SJCRH30 (cell line): ENCODE measurements at places on chromosomes 7 and 10.

- no peak for DNase-seq
Observed at GRCh38 chr10:71660313-71660712, 59.3 kb downstream of the C10orf105 start.

- DNase-seq = no peak
Observed at GRCh38 chr7:78420001-78420400, 621.4 kb downstream of the PHTF2 start.

GRCh38 chr10:34941471-34942357 is 126.6 kb upstream of the PARD3 start:
- no peak for DNase-seq

DNA sequence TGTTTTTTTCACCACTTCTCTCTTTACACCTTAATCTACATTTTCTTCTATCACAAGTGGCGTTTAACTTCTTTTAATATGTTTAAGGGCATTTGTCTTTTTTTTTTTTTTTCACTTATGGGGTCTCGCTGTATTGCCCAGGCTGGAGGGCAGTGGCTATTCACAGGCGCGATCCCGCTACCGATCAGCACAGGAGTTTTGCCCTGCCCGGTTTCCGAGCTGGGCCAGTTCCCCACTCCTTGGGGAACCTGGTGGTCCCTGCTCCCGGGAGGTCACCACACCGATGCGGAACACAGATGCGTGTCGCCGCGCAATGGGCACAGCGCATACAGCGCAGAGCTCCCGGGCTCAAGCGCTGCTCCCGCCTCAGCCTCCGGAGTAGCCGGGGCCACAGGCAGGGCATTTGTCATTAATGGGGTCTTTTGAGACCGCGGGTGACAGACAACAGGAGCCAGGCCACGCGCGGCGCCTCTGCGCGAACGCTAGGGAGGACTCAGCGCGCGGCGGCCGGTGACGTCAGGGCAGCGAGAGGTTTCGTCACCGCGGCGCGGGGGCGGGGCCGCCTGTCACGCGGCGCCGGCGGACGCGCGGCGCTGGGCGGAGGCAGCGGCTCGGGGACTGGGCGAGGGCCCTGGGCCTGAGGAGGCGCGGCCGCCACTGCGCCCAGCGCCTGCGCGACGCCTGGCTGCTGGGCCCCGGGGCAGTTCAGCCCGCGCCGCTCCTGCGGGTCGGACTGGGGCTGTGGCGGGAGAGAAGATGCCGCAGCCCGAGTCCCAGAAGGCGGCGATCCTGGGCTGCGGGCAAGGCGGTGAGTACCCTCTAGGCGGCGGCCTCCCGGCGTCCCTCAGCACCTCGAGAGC is at the start of gene GALNT11:
TSS of gene GALNT11 (plus strand) at position 598 of the 860 bp plus-strand sequence. CDS start 68,554 bp downstream, outside the sequence.
- peak; percentile 90 for DNase-seq

DNA sequence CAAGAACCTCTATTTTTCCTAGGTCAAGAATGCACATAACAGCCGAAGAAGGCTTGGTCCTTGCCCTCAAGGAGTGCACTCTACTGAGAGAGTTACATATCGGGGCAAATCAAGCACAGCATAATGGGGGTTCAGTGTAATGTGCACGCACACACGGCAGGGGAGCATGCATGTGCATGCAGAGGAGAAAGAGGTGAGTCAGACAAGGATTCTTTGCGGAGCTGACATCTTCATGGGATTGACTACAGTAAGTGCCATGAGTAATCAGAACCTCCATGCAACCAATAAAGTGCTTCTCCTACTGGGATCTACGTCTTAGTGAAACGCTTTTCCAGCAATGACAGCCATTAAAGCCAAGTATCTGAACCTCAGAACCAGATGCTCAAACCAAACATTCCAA is 123.6 kb downstream of the RNF216 start:
- DNase-seq = no peak

DNA sequence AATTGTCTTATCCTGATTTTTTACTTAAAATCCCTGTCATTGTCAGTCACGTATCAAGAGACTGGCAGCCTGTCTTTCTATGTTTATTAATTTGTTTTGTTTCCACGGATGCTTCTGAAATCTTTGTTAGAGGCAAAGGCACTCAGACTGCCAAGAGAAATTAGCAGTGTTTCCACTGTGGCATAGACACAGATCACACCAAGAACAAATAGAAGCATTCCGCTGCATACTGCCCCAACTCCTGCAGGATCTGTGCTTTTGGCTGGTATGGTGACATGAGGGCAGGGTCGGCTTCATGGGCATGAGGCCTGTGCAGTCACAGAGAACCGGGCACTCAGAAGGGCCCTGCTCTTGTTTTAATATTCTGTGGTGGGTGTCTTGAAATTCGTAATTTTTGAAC is 18.4 kb downstream of the CLDN12 start:
- DNase-seq = no peak

DNA sequence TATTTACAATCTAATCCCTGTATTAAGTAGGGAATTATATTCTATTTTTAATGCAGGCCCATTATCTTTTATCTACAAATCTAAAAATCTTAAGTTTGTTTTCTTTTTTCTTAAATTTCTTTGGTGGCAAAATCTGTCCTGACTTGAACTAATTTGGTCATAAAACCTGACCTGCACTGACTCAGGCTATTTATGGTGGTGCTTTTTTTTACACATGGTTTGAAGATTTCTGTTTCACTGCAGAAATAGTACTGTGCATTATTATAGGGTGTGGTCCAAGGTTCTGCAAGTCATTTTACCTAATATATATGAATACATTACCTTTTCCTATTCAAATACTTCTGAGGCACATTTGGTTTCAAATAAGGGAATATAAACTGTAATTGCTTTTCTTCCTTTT is 137.0 kb downstream of the CD36 start:
- DNase-seq = no peak

- no peak for DNase-seq
Observed at GRCh38 chr7:148698007-148698396, 701 bp upstream of the CUL1 start.
